ENCODE measurements at places on chromosomes 12 and 14.

DNA sequence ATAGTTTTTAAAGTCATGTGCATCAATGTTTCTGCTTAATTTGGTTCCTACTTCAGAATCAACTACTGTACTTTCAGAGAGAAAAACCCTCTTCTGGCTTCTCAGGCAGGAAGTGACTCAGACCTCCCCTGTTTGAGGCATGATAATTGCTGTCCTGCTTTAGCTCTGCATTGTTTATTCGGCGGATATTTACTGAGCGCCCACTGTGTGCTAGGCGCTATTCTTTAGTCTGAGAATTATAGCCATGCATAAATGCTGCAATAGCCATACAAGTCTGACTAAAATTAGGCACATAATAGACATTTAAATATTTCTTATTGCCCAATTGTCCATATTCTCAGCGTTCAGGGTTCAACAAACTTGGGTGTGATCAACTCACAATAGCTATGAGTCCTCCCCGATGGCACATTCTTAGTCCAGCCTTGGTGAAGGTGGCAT lies 6.1 kb upstream of the AMIGO2 start:
- DNase-seq: no peak

DNA sequence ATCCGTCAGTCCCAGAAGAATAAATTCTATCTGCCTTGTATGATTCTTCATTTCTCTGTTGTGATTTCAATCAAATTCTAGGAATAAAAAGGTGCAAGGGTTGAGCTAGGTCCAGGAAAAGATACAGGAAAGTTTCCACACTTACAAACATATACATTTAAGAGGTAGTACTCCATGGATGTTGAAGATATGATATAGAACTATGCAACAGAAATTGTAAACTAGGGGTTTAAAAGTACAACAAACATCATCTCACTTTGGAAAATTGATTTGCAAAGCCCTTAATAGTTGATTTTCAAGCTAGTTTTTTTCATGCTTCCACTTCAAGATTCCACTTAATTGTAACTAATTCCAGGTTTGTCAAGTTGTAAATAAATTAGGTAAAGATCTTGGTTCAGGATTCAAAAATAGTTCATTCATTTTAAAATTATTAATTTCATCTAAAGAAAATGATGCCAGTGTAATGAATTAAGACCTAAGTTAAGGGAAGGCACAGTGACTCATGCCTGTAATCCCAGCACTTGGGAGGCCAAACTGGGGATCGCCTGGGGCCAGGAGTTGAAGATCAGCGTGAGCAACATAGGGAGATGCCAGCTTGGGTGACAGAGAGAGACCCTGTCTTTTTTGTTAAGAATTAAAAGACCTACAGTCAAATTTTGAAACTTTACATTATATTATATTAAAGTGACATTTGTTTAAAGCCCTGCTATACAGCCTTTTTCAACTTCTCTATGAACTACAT lies at the start of gene OR6C70:
Gene OR6C70, minus strand, starts transcription at position 51 of the 742 bp plus-strand sequence. Its CDS starts 0 bp downstream, at position 51.
- no peak for DNase-seq

GRCh38 chr12:47814539-47815170 lies 5.0 kb downstream of the HDAC7 start:
- no peak for DNase-seq

DNA sequence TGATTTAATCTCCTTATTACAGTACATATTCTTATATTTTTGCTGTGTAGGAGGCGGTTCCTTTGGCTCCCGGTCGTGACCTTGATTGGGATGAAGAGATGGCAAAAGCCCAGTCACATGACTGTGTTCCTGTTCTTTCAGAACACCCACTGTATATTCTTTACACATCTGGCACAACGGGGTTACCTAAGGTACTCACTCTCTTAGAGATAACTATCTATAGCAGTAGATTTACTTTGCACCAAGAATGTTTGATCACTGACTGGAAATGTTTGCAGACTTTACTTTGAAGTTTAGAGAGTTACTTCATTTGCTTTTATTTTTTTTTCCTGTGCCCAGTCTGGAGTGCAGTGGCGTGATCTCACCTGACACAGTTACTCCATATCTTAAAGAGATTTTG lies 65.2 kb downstream of the ACSS3 start:
- no peak for DNase-seq

- DNase-seq: no peak
These were observed 55.3 kb downstream of the RIN3 start for GRCh38 chr14:92568621-92569479.

DNA sequence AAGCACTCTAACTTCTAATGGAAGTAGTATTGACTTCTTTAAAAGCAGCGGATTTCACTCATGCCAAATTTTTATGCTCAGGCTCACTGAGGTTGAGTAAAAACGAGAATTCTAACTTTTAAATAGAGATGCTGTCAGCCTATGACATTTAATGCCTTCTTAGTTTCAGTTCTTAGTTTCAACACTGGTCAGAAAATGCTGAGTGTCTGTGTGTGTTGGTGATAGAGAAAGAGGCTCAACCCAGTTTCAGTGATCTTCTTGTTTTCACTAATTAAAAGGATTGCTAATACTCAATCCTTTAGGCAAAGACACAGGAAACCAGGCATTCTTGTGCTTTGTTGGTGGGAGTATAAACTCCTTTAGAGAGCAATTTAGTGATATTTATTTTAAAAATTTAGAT lies 31.0 kb downstream of the PEBP1 start:
- DNase-seq: no peak

DNA sequence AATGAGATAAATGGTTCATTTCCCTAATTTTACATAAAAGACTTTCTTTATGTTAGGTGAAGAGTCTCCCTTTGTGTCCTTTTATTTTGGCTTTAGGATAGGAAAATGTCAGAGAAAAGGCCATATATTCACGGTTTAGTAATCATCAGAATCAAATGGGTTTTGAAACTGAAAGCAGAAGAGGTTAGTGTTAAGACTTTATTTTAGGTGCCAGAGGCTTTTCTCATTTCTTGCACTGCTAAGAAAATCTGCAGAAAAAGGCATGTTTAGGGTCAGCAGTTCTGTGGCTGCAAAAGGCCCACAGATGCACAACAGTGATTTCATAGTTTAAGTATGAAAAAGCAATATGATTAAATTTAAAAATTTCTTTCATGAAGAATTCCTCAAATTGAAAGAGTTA lies 80.4 kb upstream of the SINHCAF start:
- DNase-seq: no peak

- DNase-seq: no peak
These were observed 1.9 kb upstream of the SLCO1A2 start for GRCh38 chr12:21336656-21337055.

DNA sequence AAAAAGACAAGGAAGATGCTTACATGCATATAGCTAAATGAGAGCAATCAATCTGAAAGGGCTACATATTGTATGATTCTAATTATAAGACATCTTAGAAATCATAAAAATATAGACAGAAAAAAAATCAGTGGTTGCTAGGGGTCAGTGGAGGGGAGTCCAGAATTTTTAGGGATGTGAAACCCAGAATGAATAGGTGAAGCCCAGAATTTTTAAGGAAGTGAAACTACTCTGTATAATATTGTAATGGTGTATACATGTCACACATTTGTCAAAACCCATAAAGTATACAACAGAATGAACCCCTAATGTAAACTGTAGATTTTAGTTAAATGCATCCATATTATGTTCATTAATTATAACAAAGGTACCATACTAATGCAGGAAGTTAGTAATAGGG lies 713.2 kb downstream of the FLRT2 start:
- DNase-seq: no peak

DNA sequence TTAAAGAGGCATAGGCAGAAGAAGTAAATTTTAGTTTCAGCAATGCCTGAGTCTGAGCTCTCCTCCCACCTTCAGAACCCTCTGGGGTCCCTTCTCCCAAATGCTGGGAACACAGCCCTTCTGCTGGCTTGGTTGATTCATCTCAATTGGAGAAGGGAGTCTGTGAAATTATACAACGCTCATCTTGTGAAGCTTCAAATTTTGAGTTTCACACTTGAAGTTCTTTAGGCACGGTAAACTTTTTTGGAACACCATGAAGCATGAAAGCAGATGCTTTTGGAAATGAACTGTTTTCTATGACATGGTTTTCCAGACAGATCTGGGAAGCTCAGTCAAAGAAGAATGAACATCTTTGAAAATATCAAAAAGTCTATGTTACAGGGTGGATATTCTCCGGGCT lies 69.9 kb downstream of the TBK1 start:
- no peak for DNase-seq

GRCh38 chr14:47057364-47057763 lies 405.8 kb upstream of the RPL10L start:
- DNase-seq: no peak

DNA sequence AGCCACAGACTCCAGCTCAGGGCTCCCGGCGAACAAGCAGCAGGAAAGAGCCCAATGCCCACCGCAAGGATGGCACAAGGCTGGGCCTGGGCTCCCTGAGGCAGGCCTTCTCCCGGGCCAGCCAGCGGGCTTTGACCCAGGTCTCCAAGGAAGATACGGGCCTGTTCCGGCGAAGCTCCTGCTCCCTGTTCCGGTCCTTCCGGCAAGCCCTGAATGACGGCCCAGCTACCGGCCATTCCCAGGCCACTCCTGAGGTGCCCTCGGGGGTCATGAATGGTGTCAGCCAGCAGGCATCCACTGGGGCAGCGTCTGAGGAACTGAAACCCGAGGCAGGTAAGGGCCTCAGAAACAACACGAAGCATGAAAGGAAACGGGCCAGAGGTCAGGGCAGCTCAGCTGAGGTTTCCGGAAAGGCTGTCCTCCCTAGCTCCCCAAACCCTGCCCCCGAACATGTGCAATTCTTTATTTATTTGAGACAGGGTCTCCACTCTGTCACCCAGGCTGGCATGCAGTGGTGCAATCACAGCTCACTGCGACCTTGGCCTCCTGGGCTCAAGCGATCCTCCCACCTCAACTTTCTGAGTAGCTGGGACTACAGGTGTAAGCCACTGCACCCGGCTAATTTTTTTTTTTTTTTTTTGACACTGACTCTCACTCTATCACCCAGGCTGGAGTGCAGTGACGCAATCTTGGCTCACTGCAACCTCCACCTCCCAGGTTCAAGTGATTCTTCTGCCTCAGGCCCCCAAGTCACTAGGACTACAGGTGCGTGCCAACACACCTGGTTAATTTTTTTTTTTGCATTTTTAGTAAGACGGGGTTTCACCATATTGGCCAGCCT lies 6.0 kb downstream of the EXOC3L4 start:
- DNase-seq: no peak

DNA sequence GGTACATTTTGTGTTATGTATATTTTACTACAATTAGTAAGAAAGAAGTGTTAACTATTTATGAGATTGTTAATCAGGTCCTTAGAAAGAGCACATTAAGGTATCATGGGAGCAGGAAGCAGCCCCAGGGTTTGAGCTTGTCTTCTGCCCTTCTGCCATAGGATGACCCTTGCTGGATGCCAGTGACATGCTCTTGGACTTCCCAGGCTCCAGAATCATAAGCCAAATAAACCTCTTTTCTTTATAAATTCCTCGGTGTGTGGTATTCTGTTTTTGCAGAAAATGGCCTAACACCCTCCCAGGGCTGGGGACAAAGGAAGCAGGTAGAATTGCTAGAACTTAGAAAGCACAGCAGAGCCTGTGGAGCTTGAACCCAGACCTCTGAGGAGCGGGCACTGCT lies 164.7 kb downstream of the VRK1 start:
- DNase-seq: no peak

DNA sequence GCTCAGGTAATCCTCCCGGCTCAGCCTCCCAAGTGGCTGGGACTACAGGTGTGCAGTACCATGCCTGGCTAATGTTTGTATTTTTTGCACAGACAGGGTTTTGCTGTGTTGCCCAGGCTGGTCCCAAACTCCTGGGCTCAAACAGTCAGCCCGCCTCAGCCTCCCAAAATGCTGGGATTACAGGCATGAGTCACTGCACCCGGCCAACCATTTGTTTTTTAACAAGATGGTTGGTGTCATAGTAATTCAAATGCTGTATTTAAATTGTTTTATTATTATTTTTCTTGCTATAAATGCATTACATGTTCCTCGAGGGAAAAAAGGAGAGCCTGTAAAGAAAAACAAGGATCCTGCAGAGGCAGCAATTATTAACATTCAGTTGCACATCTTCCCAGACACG lies 83.9 kb downstream of the EP400 start:
- no peak for DNase-seq

GRCh38 chr12:12046401-12046800 lies 24.3 kb upstream of the BCL2L14 start:
- no peak for DNase-seq

DNA sequence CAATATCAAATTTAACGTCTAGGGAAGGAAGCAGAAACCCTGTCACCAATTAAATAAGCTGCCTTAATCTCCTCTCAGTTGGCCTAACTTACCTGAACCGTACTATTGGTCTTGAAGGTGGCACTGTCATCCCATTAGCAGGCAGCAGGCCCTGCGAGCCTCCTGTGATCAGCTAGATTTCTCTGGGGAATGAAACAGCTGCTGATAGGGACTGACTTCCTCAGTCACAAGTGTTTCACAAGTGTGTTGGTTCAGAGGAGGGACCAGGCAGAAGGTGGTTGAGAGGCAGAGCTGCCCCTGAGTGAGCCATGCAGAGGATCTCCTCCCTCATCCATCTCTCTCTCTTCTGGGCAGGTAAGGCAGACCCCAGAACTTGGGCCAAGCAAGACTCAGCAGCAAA lies 166.8 kb downstream of the DAD1 start:
- no peak for DNase-seq

GRCh38 chr12:28191051-28192048 lies 1.1 kb downstream of the CCDC91 start:
- no peak for DNase-seq

DNA sequence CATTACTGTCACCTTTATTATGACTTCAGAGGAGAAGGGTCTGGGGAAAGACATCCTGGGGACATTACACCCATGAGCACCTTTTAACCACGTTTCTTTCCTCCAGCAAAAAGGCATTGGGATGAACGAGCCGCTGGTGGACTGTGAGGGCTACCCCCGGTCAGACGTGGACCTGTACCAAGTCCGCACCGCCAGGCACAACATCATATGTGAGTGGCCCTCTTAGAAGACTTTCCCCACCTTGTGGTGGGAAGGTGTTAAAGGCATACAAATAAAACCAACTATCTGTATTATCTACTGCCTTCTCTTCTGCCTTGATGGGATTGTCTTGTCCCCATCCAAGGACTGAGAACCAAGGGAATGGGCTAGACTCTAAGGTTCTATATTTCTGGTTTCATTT lies 6.0 kb downstream of the PSMD9 start:
- no peak for DNase-seq

DNA sequence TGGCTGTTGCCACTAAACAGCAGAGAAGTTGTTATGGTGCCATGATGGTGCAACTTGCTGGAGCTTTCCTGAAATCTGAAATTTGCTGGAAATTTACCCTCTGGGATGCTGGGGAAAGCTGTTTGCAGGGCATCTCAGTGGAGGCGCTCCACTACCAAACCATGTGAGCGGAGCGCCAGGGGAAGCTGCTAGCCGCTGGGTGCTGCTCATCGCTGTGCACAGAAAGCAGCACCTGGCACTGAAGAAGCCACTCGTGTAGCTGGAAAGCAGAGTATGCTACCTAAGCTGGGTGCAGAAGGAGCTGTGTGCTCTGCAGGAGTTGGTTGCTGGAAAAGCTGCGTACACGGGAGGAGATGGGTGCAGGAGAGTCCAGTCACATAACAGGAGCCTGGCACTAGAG lies 53.0 kb downstream of the MSRB3 start:
- no peak for DNase-seq

DNA sequence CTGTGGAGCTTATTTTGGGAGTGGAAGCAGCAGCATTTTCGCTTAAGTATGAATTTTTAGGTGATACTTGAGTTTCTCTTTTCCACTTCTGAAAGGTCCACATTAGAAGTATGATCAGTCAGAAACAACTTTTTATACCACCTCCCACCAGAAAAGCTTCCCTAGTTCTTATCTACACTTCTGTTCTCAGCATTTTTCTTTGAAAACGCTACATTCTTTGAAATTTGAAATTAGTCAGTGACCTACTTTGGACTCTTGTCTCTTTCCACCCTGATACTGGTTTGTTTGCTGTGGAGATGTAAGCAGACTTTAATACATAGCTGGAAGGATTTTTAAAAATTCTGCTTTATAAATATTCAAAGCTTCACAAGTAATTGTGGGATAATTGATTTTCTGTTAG lies 22.2 kb downstream of the PCBP2 start:
- no peak for DNase-seq

All from NCI-H187 treated with DMSO at 0.1 percent for 48 hours (cell line).